ENCODE measurements at places on chromosomes 2 and 18.

- DNase-seq: no peak
Observed at GRCh38 chr2:36541891-36542595, 55.9 kb downstream of the FEZ2 start.

- DNase-seq: no peak
Observed at GRCh38 chr2:74025971-74026612, 41.4 kb downstream of the TET3 start.

GRCh38 chr2:12805033-12805432 is 88.3 kb downstream of the TRIB2 start:
- no peak for DNase-seq

DNA sequence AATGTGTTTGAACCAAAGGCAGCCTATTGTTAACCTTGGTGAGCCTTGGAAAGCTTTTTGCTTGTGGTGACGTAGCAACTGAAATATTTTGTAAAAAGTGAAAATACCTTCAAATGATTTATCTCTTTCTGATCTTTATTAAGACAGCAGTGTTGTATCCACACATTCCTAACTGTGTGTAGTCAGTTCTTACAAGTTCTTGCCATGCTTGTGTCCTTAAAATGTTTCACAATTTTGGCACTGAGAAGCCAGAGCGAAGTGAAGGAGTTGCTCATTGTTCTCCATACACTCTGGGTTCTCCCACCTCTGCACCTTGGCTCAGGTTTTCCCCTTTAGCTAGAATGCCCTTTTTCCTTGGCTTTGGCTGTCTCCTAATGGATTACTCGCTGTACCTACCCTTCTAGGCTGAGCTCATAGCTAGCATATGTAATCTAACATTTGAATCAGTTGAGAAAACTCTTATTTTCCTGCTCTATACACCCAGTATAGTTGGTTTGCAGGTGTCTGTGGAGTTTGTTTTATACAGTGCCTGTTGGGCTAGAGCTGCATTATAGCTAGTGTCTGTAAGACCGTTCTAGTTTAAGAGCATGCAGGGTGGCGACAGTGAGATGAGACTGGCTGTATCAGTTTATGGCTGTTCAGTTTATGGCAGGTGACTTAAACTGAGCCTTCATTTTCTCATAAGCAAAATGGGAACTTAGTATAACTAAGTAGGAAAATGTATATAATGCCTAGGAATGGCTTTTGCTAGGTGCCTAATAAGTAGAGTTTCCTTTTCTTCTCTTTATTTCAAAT is 45.5 kb downstream of the FMNL2 start:
- DNase-seq: no peak

DNA sequence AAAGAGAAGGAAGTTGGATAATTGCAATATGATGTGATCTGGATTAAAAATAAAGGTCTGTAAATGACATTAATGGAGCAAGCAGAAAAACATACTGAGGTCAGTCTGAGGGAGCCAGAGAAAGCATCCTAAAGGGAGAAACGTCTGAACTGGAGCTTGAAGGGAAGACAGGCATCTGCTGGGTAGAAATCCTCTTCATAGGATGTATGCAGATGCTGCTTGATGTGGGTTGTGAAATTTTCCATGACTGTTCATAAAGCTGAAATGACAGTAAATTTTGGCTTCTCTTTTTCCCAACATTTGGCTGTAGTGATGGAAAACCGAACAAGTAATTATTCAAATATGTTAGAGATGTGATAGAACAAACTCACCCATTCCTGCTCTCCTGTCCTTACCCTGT is 287.6 kb downstream of the CAMKMT start:
- DNase-seq: no peak

DNA sequence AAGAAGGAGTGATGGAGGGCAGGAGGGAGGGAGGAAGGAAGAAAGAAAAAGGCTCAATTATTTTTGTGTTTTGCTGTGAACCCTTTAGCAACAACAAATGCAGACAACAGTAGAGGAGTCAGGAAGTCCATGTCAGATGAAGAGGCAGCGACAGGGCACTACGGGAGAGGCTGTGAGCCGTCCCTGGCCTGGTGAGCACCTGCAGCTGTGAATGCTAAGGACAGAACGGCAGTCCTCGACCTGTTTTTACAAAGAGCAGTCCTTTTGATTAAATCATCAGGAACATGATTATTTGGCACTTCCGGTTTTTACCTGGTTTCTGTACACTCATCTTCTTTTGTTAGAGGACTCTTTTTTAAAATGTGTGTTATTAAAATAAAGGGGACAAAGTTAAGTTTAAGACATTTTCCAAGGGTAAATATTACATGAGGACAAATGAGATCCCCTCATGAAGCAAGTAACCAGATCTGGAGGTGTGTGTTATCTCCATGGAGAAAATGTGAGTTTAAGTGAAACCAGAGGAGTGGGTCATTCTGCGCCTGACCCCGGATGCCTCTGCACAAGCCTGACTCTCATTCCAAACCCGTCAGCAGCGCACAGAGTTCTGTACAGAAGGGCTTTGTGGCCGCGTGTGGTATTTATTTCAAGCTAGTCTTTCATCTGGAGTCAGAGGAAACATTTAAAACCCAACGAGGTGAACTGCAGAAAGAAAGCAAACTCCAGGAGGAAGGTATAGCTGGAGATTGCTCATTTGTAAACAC is 492.5 kb downstream of the SOX11 start:
- DNase-seq: no peak

- DNase-seq: no peak
Observed at GRCh38 chr18:61842146-61842545, 50.7 kb downstream of the RNF152 start.

- no peak for DNase-seq
Observed at GRCh38 chr18:43789234-43790000, 512.1 kb upstream of the SYT4 start.

DNA sequence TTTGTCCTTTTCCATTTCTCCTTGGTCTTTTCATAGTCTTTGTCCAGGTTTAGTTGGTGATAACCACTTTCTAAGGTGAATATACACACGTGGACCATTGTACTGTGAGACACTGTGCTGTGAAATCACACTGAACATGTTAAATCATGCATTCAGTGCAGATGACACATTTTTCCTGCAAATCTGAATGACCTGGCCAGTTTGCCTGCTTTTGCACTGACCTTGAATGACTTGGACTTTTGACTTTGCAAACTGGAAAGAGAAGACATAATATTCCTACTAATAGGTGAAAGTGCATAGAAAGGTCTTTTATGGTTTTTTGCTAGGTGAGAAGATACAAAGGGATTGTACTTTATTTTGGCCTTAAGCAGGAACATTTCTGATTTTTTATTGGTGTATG is 21.7 kb upstream of the PHLPP1 start:
- no peak for DNase-seq

Measured in central memory CD8-positive, alpha-beta T cell (primary cell).